Esophagus squamous epithelium (tissue), 5 donors: ENCODE measurements at places on chromosomes 1 and 21.

DNA sequence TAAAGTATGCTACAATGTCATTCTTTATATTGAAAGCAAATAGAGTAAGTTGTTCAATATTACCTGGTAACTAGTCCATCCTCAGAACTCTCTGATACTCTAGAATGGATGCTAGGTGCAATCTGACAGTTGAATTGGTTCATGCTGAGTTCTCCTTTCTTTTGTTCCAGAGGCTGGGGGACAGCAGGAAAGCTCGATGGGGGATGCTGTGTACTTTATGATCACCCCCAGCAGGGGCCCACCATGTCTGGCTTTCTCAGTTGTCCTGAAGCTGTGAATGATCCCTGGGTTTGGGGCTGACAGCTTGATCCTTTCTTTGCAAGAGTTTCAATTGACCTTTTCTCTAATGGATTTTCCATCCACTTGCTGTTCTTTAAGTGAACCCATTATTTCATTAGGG is 22.5 kb downstream of the FMN2 start:
- no peak for DNase-seq

- no peak for DNase-seq
Observed at GRCh38 chr1:113394043-113394862, 3.9 kb downstream of the MAGI3 start.

GRCh38 chr1:157704878-157705277 is 4.3 kb upstream of the FCRL3 start:
- DNase-seq = no peak

- DNase-seq = no peak
Observed at GRCh38 chr1:28286111-28286510, 26.8 kb downstream of the SESN2 start.

DNA sequence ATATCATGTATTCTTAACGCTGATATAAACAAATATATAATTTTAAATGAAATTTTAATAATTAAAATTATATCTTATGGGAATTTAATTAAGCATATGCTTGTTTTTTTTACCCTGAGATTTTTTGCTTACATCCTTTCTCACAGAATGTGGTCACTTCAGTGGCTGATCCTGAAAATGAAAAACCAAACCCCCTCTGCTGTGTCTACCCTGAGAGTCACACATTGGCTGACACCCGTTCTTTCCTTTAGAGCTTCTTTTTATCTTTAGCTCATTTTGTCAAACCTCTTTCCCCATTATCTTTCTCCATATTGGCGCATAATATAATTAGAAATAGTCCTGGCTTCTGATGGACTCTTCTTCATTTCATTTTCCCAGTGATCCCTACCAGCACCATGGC is 10.8 kb upstream of the CACYBP start:
- no peak for DNase-seq

- no peak for DNase-seq
Observed at GRCh38 chr21:42298237-42298636, 17.0 kb downstream of the TFF3 start.

GRCh38 chr1:36689992-36690391 is 207.3 kb upstream of the CSF3R start:
- no peak for DNase-seq

DNA sequence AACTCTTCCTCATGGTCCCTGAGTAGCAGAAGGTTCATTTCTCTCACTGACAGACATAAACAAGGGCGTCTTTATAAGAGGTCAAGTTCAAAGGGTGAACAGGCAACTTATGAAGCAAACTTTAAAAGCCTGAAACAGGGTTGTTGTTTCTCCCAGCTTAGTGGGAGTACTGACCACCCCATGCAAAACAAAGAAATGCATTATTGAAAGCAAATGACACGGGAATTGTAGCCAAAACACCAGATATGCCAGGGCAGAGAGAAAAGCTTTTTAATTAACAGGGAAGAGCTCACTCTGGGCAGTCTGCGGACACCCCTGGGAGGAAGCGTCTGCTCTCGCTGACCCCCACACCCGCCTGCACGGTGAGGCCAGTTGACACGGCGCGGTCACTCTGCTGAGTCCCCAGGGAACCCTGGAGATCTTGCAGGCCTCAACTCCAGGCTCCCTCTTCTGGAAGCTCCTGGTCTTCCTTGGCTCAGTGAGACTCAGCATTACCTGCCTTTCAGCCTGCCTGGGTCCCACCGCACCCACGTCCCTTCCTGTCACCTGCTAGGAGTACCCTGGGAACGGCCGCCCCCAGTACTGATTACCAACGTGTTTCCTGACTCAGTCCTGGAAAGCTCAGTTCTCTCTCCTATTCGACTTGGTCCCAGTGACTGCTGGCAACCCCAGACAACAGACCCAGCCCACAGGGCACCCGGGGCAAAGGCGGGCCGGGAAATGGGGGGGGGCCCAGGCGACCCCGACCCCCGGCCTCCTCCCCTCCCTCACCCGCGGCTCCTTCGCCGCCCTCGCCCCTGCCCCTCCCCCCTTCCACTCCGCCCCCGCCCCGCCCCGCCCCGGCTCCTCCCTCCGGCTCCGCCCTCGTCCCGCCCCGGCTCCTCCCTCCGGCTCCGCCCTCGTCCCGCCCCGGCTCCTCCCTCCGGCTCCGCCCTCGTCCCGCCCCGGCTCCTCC is 972 bp downstream of the CFAP410 start:
- no peak for DNase-seq

GRCh38 chr1:162230517-162230916 is 146.1 kb downstream of the SPATA46 start:
- DNase-seq = no peak

DNA sequence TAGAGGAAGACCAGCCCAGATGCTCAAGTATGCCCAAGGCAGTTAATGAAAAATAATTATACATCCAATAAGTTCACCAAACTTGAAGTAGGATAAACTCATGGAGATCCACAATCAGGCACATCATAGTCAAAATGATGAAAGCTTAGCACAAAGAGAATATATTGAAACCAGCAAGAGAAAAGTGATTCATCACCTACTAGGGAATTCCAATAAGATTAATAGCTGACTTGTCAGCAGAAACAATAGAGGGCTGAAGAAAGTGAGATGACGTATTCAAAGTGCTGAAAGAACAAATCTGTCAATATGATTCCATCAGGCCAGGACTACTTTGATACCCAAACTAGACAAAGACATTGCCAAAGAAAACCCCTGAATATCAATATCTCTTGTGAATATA is 251.7 kb upstream of the BEND5 start:
- DNase-seq = no peak

DNA sequence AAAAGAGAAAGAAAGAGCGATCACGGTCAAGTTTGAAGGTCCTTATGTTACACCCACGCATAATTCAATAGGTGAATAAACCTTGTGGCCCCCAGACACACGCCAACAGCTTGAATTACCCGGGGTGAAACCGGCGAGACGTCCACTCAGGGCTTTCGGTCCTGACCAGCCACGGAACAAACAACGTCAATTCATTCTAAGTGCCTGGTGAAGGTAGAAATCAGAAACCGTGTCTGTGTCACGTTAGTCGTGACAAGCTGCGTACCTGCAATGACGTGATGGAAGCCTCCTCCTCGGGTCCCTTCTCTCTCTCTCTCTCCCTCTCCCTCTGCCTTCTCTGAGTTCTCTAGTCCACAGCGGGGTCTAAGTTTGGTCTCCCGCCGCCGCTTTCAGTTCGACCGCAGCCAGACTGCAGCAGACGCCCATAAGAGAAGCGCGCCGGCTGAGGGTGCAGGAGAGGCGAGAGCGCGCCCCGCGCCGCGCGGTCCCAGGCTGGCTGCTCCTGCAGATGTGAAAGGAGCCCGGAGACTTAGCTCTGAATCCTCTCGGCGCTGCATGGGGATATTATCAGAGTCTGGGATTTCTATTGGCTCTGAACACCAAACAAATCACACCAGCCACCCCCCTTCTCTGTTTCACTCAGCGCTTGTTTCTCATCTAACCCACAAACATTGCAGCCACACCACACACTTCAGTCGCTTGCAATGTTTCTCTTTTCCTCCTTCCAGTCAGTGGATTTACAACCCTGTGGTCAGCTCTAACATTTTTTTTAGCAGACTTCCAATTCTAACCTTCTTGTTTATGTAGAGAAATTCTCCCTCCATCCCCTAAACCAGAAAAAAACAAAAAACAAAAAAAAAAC is at the start of gene GREM2:
Gene GREM2 (minus strand): TSS at position 537 of the 862 bp plus-strand sequence. CDS start 118,680 bp downstream, outside the sequence.
- no peak for DNase-seq

GRCh38 chr1:29833581-29833980 is 597.3 kb downstream of the PTPRU start:
- no peak for DNase-seq

- DNase-seq = no peak
Observed at GRCh38 chr1:52237430-52237829, 95.5 kb downstream of the ZFYVE9 start.
